ENCODE measurements at places on chromosomes 1 and 21.

GRCh38 chr1:212214325-212214724 is 70.9 kb upstream of the PPP2R5A start:
- DNase-seq = no peak

DNA sequence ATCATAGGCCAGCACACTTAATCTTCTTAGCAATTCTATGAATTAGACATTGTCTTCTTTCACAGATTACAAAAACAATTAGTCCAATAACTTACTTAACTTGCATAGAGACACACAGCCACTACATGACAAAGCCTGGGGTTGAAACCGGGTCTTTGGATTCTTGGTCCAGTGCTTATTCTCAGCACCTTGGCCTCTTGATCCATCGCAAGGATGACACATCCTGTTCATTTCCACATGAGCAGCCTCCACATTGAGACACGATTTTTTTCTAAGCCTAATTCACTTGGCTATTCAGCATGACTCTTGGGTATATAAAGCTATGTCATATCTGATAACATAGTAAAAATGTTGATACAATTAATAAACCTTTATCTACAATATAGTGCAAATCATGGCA is 221.0 kb upstream of the FOXD3 start:
- DNase-seq = no peak

DNA sequence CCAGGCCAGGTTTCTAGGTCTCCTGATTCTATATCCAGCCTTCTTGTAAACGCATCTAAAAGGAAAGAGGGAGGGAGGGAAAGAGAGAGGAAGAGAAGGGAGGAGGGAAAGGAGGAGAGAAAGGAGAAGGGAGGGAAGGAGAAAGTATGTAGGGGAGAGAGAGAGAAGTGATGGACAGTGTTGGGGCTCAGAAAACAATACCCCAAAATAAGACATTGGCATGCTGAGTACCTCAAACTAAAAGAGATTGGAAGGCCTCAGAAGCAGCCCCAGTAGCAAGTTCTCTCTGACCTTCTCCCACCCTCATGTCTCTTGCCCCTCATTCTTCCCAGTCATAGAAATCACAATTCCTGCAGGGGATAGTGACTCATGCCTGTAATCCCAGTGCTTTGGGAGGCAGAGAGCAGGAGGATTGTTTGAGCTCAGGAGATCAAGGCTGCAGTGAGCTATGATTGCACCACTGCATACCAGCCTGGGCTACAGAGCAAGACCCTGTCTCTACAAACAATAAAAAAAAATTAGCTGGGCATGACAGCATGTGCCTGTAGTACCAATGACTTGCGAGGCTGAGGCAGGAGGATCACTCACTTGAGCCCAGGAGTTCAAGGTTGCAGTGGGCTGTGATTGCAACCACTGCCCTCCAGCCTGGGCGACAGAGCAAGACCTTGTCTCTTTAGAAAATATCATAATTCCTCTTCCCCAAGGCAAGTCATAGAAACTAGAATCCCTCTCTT is 51.2 kb downstream of the DNTTIP2 start:
- DNase-seq = no peak

GRCh38 chr1:31939484-31940329 is 1.5 kb upstream of the PTP4A2 start:
- DNase-seq = peak; percentile 83

DNA sequence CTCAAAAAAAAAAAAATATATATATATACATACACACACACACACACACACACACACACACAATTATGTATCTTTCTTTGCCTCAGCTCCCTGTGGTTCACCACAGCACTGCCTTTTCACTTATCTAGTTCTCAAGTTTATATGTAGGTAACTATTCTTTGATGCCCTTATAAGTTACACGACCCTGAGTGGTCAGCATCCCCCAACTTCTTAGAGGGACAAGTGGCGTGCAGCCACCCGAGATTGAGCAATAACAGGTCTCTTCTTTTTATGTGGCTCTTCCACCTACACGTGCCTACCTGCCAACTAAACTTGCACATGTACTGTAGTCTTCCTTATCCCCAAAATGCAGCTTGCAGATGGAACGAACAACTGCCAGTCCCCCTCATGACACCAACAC is 120.8 kb downstream of the GABPA start:
- no peak for DNase-seq

- DNase-seq = no peak
Measured at GRCh38 chr1:156937883-156938282, 17.5 kb downstream of the LRRC71 start.

- no peak for DNase-seq
Measured at GRCh38 chr21:42114646-42115045, 43.5 kb downstream of the UMODL1 start.

All from RWPE1 (cell line).